ENCODE measurements at places on chromosomes 12 and 14.

GRCh38 chr12:70837026-70837425 is 83.5 kb downstream of the PTPRR start:
- no peak for DNase-seq

GRCh38 chr14:102793531-102794328 is 16.5 kb downstream of the TRAF3 start:
- no peak for DNase-seq

GRCh38 chr14:64709126-64709525 is 4.9 kb downstream of the PLEKHG3 start:
- no peak for DNase-seq

GRCh38 chr14:71355324-71356201 is 448.3 kb downstream of the PCNX1 start:
- DNase-seq, result peak; percentile 56

DNA sequence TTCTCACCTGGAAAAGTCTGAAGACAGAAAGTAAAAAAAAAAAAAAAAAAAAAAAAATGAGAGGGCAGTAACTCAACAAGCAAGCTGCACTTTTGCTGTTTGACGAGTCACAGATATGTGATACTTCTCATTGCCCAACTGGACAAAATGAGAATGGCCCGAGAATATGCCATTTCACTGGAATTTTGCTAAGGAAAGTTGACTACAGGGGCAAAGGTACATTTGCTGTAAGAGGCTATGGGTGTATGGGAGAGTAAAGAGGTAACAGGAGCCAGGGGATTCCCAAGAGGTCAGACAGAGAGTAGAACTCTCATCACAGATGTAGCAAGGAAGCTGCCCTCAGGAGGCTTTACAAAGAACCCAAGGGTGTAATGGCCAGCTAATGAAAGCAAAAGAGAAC is 22.9 kb downstream of the KIF21A start:
- no peak for DNase-seq

DNA sequence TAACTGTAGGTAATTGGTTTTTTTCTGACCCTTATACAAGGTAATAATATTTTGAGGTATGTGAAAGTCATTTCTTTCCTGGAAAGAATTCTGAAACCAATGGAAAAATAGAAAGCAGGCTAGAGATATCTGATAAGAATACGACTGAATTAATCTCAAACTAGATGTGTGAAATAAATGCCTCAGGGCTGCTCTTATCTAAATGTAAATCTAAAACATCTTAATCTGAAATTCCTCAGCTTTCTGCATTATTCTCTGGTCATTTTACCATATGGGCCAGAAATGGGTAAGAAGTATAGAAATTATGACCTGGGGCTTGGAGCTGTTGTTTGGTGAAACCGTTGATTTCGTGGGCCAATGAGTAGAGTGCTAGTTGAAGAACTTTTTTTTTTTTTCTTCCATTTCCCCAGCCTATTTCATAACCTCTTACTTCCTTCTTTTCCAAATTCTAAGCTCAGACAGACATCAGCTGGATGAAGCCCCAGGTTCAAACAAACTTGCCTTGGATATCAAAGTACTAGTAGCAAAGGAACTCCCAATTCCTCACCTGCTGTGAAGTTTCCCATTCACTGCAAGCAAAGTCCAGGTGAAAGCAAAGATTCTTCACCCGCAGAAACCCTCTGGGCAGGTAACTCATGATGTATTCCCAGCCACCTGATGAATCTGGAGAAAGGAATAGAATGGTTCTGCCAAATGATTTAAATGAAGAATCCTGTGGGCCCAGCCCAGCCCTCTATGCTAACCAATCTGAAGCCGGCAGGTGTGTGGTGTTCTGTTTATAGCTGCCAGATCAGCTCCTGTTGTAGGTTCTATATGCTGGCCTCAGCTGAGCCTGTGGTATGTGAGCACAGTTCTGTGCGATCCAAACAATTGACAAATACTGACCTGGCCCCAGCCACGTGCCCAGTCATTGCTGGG is 9.7 kb upstream of the FOS start:
- no peak for DNase-seq

DNA sequence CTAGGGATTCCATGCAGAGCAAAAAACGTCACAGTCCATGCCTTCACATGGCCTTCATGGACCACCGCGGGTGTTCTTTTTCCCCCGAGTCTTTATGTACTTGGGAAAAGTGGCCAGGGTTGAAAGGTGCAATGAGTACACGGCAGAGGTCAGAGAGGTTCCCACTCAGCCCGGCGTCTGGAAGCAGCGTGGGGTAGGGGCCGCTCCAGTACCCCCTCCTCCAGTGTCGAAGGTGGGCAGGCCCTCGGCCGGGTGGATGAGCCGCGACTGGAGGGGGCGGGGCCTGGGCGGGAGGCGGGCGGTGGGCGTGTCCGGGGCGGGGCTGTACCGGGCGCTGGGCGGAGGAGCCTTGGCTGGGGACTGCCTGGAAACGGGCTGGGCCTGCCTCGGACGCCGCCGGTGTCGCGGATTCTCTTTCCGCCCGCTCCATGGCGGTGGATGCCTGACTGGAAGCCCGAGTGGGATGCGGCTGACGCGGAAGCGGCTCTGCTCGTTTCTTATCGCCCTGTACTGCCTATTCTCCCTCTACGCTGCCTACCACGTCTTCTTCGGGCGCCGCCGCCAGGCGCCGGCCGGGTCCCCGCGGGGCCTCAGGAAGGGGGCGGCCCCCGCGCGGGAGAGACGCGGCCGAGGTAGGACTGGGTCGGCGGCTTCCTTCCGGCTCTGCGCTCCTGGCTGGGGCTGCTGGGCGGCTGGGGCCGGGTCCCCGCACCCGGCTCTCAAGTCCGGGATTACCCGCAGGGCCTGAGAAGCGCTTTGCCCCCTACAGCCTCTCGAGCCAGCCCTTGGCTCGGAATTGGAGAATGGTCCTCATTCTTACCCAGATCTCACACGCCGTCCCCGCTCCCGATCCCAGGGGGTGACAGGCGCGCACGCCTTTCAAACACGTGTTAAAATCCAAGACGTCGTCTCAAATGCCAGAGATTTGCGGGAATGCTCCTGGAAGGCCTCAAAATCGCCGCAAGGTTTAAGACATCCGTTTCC is at the start of gene RXYLT1:
Gene RXYLT1 (plus strand): TSS at position 412 of the 984 bp plus-strand sequence. CDS start 52 bp downstream, at position 464.
- peak; percentile 82 for DNase-seq

DNA sequence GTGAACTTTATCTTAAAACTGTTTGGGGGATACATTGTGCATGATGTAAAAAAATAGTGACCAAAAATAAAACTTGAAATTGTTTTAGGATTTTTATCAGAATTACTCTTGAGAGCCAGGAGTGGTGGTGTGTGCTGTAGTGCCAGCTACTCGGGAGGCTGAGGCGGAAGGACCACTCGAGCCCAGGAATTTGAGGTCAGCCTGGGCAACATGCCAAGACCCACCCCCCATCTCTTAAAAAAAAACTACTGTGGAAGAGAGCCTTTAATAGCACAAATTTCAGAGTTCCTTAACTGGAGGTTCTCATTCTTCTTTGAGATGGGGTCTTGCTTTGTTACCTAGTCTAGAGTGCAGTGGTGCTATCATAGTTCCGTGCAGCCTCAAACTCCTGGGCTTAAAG is 21.5 kb downstream of the CPSF2 start:
- DNase-seq, result no peak

All from adrenal gland (tissue), 19 donors.